ENCODE measurements at places on chromosomes 13 and 19.

DNA sequence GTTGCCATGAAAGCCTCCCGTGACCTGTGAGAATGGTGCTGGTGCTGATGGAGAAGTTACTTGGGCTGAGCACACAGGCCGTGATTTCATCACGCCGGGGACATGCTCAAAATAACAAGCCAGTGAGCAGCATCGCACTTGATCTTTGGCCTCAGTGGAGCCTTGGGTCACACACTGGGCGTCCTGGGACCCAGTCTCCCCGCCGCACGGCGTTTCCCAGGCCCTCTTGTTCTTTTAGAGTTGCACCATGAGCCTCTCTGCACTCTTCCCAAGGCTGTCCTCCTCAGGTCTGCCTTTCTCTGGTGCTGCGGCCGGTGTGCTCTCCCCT lies 9.5 kb upstream of the NDUFS7 start:
- no peak for DNase-seq

DNA sequence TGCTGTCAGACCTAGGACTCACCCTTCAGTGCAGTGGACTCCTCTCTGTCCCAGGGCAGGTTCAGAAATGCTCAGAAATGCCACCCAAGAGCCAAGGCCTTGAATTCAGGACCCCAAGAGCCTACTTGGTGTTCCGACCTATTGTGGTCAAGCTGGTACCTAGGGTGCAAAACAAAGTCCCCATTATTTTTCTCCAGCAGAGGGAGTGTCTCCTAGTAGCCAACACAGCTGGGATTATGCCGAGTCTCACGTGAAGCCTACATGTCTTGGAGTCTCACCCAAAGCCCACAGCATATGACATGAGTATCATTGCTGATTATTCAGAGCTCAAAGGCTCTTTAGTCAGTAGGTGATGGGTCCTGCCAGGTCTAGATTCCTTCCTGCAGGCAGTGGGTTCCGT lies 671.1 kb upstream of the SPRY2 start:
- DNase-seq, result no peak

GRCh38 chr13:107421028-107421427 lies 794.3 kb downstream of the LIG4 start:
- DNase-seq, result no peak

- DNase-seq, result no peak
Measured at GRCh38 chr13:65677906-65678305, 1552.2 kb downstream of the PCDH9 start.

DNA sequence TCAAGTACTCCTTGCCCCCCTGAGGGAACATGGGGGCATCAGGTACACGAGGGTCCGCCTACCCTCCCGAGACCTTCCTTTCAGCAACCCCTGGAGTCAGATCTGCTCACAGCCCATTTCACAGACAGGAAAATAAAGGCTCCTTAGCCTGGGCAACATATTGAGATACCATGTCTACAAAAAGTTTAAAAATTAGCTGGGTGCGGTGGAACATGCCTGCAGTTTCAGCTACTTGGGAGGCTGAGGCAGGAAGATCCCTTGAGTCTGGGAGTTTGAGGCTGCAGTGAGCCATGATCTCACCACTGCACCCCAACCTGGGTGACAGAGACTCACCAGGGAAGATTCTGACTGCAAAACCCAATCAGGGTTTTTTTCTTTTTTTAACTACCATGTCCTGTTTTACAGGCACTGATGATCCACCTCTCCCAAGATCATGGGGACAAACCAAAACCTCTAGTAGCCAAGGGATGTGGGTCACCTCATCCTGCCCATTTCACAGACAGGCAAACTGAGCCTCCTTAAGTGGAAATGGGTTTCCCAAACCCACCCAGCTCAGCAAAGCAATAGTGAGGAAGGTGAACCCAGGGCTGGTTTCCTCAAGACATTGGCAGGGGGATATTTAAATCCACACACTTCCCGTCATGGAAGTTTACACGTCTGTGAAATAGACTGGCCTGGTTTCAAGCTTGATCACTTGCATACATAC lies 6.4 kb upstream of the CDKN2D start:
- no peak for DNase-seq

GRCh38 chr19:28710278-28710677 lies 502.7 kb downstream of the UQCRFS1 start:
- no peak for DNase-seq

DNA sequence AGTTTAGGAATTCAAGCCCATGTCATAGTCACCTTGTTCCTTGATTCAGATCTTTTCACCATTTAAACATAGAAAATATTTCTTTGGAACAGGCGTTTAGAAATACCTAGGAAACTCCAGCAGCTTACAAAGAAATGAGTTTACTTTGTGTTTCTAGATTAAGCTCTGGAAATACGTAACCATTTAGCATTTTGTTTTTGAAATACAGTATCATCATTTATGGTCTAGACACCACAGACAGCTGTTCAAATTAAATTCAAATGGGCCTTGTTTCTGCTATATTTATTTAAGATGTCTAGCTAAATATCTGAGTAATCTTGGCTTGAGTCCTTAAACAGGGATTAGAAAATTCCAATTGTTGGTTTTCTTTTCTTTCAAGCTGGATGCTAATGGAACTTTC lies 228.5 kb downstream of the NDFIP2 start:
- no peak for DNase-seq

GRCh38 chr19:41668315-41668714 lies 19.8 kb downstream of the CEACAM7 start:
- DNase-seq, result no peak

GRCh38 chr19:1401138-1401888 lies at the start of gene GAMT:
GAMT (minus strand) TSS chr19:1401542; CDS start chr19:1401476, 66 bp downstream.
- DNase-seq, result peak; percentile 71

- no peak for DNase-seq
Measured at GRCh38 chr13:30204564-30204963, 102.8 kb downstream of the KATNAL1 start.
